ENCODE measurements at places on chromosomes 2 and 18. TPM values are rescaled to one million over a fixed set of nuclear protein-coding genes. Genes with fewer than 3 reads are reported as not detected.

- no peak overlapping the region for H3K27ac ChIP-seq
- no peak overlapping the region for H3K4me3 ChIP-seq
- no peak for DNase-seq
- no peaks in the 10 kb centered on the region for H3K36me3 ChIP-seq
- H3K27me3 ChIP-seq = no peaks in the 10 kb centered on the region
Observed at GRCh38 chr2:155692856-155693255, 639.7 kb downstream of the NR4A2 start.

GRCh38 chr18:48777026-48777743 is 173.6 kb downstream of the SMAD7 start:
- no peaks in the 10 kb centered on the region for H3K36me3 ChIP-seq
- H3K27me3 ChIP-seq = no peaks in the 10 kb centered on the region
- peak; percentile 58 for DNase-seq
- H3K27ac ChIP-seq = peak overlapping the region; percentile 55

DNA sequence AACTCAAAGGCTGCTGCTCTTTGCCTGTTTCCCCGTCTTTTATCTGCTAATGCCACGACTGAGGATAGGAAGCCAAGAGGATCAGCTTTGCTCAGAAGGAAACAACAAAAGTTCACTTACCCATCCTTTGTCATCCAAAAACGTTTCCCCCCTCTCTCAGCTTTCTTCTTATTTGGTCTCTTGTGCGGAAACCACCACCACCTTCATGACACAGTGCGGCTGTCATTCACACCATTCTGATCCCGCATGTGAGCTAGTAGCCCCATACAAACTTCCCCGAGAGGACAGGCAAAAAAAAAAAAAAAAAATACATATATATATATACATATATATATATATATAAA is 656 bp downstream of the LRRTM4 start:
- no peak overlapping the region for H3K4me3 ChIP-seq
- H3K36me3 ChIP-seq = no peaks in the 10 kb centered on the region
- H3K4me1 ChIP-seq = no peaks in the 10 kb centered on the region
- no peak for DNase-seq

DNA sequence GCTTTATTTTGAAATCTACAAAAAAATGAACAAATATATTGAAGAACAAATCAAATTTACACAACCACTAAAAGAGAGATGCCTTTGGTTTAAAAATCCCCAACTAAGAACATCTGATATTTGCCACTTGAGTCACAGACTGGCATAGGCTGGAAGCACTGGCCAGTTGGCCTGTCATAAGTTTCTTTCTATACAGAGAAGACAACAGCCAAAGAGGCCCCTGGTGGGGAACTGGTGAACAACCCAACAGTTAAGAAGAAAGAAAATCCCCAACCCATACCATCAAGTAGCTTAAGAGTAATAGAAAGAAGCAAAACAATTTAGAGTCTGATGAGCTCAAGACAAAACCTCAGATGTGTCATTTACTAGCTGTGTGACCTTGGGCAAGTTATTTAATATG is 45.5 kb downstream of the OSR1 start:
- H3K4me1 ChIP-seq = no peaks in the 10 kb centered on the region
- no peaks in the 10 kb centered on the region for H3K36me3 ChIP-seq
- H3K27ac ChIP-seq = no peak overlapping the region
- no peak for DNase-seq
- no peaks in the 10 kb centered on the region for H3K27me3 ChIP-seq
- no peak overlapping the region for H3K4me3 ChIP-seq

DNA sequence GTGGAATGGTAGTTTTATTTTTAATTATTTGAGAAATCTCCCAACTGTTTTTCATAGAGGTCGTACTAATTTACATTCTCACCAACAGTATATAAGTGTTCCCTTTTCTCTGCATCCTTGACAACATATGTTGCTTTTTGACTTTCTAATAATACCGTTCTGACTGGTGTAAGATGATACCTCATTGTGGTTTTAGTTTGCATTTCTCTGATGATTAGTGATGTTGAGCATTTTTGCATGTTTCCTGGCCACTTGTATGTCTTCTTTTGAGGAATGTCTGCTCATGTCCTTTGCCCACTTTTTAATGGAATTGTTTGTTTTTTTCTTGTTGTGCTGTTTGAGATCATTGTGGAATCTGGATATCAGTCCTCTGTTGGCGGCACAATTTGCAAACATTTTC is 242.5 kb downstream of the ZNF521 start:
- peaks cover 3% of the 10 kb centered on the region for H3K4me1 ChIP-seq
- H3K4me3 ChIP-seq = no peak overlapping the region
- no peaks in the 10 kb centered on the region for H3K27me3 ChIP-seq
- H3K27ac ChIP-seq = no peak overlapping the region
- no peaks in the 10 kb centered on the region for H3K36me3 ChIP-seq

DNA sequence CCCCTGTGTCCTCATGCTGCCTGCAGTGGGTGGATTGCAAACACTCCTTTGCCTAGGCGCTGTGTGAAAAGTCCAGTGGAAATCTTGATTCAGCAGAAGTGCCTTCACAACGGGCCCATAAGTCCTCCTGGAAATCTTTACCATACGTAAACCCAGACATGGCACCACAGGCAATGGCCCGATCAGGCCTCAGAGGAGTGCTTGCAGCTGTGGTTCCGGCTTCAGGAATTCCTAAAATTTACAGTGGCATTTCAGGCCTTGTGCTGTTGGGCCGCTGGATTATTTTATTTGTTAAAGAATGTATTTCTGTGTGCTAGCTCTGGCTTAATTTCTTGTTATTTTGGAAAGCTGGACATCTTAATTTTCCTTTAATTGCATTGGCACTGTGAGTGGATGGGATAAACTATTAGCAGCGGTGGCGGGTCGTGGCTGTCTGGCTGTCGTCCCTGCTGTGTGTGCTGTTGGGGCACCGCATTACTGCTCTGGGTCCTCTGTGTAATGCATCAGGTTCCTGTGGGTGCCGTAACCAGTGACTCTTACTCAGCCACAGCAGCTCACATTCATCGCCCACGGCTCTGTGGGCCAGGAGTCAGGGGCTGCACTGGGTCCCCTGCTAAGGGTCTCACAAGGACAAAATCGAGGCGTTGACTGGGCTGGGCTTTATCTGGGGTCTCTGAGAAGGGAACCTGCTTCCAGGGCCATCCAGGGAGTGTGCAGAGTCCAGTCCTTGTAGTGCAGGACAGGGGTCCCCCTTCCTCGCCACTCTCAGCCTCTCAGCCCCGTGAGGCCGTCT is 73.1 kb downstream of the RTP5 start:
- no peaks in the 10 kb centered on the region for H3K27me3 ChIP-seq
- H3K27ac ChIP-seq = no peak overlapping the region
- H3K4me1 ChIP-seq = peaks cover 2% of the 10 kb centered on the region
- H3K4me3 ChIP-seq = no peak overlapping the region
- no peaks in the 10 kb centered on the region for H3K36me3 ChIP-seq

- DNase-seq = peak; percentile 82
- no peaks in the 10 kb centered on the region for H3K27me3 ChIP-seq
- peaks cover 6% of the 10 kb centered on the region for H3K4me1 ChIP-seq
- H3K4me3 ChIP-seq = peak within 1 kb of the TSS; percentile 48
- peak within 1 kb of the TSS; percentile 62 for H3K27ac ChIP-seq
Observed at GRCh38 chr2:230219419-230220331, at the start of gene SP110. Gene SP110, minus strand, starts transcription at chr2:230219984. Its CDS starts 3,057 bp downstream, at chr2:230216927.

DNA sequence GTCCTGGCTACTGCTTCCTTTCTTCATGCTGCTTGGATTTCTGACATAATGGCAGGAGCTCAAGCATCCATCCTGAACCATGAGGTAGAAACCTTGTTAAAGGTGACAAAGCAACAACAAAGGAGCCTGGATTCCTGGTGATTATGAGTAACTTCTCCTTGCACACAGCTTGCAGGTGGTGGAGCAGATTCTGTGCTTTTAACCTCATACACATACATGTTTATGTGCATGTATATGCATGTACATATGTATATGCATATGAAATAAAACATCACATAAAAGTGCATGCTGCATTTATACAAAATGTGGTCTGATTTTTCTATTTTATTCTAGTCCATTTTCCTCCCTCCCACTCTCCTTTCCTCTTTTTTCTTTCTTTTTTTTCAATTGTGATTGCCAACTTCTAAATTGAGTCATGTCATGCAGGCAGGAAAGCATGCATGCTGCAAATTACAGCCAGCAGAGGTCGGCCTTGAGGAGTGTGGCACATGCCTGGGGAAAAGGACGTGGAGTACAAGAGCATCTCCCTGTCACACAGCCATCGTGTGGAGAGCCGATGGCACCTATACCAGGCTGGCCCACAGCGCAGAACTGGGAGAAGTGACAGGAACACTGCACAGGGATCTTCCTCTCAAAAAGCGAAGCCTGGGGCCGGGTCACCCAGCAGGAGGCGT is 17.9 kb downstream of the LCT start:
- no peaks in the 10 kb centered on the region for H3K4me1 ChIP-seq
- no peaks in the 10 kb centered on the region for H3K36me3 ChIP-seq
- no peak overlapping the region for H3K4me3 ChIP-seq
- H3K27ac ChIP-seq = no peak overlapping the region
- no peak for DNase-seq

- H3K36me3 ChIP-seq = no peaks in the 10 kb centered on the region
- DNase-seq = no peak
Observed at GRCh38 chr2:236555481-236555880, 14.1 kb upstream of the ACKR3 start.

- no peaks in the 10 kb centered on the region for H3K27me3 ChIP-seq
- peak; percentile 19 for DNase-seq
- H3K4me3 ChIP-seq = no peak overlapping the region
- no peak overlapping the region for H3K27ac ChIP-seq
- H3K36me3 ChIP-seq = no peaks in the 10 kb centered on the region
Observed at GRCh38 chr2:240463274-240463865, 27.9 kb downstream of the GPC1 start.

NPPC gene
- 0.30 TPM for total RNA-seq

DOK1 gene
- 12.9 TPM for total RNA-seq

SIX3 gene
- not detected for total RNA-seq

MC2R gene
- total RNA-seq = not detected

FAM161A gene
- total RNA-seq = 8.0 TPM

All from ovary (tissue), 10 donors.